ENCODE measurements at places on chromosomes 16 and 17. TPM values are rescaled to one million over a fixed set of nuclear protein-coding genes. Genes with fewer than 3 reads are reported as not detected.

Gene NAA60
- 69.9 TPM for total RNA-seq

Gene CDH13
- total RNA-seq: 81.1 TPM

Gene CD19
- total RNA-seq: 0.27 TPM

Gene OR1F1
- not detected for total RNA-seq

Gene KRTAP2-2
- total RNA-seq: not detected

Gene ANKFN1
- 0.96 TPM for total RNA-seq

Gene GNAO1
- total RNA-seq: 250 TPM

Measured in glutamatergic neuron (in vitro differentiated cells).